Femur (tissue), 1 donor: ENCODE measurements at places on chromosomes 6 and 20.

GRCh38 chr6:30424549-30424948 lies 64.8 kb upstream of the HLA-E start:
- DNase-seq: no peak

GRCh38 chr20:38471987-38472512 lies 593 bp upstream of the RALGAPB start:
- no peak for DNase-seq

- no peak for DNase-seq
Observed at GRCh38 chr6:160000280-160000704, 31.4 kb downstream of the IGF2R start.

DNA sequence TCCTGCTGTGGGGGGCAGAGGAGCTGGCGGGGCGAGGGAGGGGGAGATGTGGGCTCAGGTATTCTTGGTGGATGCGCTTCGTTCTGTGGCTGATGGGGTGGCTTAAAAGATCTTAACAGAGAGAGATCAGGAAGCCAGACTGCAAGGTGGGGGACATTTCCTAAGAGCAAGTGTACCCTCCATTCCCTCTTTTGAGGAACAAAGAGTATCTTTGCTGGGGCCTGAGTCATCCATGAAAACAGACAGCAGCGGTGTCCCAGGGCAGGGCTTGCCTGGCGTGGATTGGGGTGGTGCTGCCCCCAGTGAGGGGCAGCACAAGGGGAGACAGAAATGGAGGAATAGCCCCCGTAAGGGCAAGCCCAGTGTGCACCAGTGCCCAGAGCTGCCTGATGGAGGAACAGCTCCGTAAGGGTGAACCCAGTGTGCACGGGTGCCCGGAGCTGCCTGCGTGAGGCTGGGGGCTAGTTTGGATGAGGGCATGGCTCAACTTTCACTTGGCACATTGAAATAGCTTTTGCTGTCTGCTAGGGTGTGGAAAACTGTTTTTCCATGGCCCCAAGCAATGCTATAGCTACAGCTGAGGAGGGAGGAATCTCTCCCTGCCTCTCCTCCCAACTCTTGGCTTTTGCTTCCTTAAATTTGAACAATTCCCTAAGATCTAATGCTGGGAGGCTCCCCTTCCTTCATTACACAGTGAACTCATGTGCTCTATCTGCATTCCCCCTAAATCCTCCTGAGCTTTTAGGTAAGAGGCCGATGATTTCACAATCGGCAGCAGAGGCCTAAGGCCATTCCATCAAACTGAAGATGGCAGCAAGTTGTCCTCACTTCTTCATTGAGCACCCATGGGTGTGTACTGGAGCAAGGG lies 12.9 kb downstream of the MAPK13 start:
- no peak for DNase-seq

DNA sequence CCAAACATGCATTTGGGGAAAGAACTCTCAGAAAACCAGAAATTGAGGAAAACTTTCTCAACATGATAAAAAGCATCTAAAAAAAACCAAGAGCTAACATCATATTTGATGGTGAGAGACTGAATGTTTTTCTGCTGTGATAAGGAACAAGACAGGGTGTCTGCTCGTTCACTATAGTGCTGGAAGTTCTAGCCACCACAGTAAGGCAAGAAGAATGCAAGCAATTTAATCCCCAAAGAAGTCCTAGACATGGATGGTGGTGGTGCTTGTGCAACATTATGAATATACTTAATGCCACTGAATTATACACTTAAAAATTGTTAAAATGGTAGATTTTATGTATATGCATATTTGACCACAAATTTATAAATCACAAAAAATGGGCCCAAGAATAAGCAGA lies 53.4 kb downstream of the LYRM2 start:
- DNase-seq: no peak

DNA sequence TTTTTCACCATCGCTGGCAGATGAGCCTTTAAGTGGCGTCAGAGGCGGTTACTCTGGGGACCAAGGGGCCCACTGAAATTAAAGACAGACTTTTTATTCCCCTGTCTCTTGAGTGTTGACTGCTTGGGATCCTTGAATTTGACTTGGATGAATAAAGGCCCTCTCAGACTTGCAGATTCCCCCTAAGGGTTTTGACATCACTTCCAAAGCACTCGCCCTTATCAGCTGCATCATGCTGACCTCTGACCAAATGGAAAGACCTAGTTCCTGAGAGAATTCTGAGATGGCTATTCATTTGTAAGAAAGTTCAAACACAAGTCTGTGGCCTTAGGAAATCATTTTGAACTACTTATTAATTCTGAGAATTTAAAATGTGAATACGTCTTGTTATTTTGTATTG lies 13.5 kb upstream of the MOXD1 start:
- DNase-seq: no peak

DNA sequence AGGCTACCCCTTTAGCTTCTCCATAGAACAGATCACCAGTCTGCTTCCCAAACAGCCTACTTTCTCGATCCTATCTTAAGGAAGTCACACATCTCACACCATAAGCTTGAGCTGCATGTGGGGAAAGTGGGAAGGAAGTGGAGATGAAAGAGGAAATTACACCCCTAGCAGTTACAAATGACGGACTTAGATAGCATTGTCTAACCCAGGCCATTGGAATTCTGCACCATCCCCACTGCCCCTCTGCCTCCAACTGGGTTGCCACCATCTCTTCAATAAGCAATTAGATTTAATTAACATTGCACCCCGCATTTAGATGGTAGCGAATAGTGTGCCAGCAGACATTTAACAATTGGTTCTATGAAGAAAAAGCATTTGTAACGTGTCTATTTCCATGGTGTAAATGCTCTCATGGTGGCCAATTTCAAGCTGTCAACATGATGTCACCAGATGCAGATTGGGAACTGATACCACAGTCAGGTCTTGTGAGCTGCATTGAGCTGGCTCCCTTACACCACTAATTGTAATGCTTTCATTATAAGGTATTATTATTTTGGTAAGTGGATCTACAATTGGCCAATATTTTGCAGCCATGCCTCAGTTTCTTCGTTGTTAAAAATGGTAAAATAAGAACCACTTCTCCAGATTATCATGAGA lies 124.7 kb downstream of the CD24 start:
- no peak for DNase-seq

DNA sequence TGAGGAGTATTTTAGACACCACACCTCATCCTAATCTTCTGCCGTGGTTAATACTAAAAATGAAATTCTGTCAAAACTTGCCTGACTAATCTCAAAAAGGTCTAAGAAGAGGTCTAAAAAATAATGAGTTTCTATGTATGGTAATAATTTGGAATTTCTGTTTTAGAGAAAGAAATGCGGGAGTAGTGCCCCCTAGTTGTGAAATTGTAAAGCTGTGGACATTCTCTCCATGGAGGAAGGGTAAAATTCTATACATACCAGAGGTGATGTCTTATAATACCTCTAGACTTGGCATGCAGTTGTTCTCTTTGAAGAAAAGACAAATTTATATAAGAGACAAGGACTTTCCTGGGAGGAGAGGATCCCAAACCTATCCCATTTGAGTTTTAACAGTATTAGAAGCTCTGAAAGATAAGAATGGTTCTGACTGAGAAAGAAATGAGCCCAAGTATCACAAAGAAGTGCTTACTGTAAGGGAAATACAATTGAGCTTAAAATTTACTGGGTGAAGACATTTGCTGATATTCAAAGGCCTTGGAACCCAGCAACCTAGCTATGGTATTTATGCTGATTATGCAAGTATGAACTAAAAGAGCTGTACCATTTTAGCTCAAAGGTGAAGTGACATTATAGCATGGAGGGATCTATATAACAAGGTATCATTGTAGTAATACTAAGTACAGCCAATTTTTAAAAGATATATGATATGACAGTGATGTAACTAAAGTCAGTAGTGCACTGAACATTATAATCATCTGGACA lies 5.1 kb upstream of the EPHA7 start:
- DNase-seq: no peak

- DNase-seq: peak; percentile 6
Observed at GRCh38 chr20:37360391-37361115, 14.6 kb downstream of the SRC start.

GRCh38 chr6:139159016-139159415 lies 24.1 kb downstream of the HECA start:
- no peak for DNase-seq

DNA sequence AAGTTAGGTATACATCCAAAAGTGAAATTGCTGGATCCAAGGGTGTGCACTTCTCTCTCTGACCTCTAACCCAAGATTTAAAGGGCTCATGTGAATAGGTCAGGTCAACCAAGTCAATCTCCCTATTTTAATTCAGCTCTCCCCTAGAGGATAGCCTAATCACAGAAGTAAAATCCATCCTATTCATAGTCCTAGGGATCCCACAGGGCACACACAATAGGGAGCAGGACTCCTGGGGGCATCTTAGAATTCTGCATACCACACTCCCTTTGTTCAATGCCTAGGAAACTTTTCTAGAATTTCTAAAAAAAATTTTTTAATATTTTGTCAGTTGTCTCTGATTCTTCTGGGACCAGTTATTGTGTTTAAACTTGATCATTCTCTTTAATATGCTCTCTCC lies 35.1 kb downstream of the CST9L start:
- no peak for DNase-seq

GRCh38 chr20:50333812-50334211 lies 143.2 kb downstream of the CEBPB start:
- no peak for DNase-seq

DNA sequence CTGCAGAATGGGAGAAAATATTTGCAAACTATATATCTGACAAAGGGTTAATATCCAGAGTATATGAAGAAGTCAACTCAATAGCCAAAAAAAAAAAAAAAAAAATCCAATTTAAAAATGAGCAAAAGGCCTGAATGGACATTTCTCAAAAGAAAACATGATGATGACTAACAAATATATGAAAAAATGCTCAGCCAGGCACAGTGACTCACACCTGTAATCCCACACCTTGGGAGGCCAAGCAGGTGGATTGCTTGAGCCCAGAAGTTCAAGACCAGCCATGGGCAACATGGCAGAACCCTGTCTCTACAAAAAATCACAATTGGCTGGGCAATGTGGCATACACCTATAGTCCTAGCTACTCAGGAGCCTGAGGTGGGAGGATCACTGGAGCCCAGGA lies 2.1 kb upstream of the ECHDC1 start:
- DNase-seq: no peak

DNA sequence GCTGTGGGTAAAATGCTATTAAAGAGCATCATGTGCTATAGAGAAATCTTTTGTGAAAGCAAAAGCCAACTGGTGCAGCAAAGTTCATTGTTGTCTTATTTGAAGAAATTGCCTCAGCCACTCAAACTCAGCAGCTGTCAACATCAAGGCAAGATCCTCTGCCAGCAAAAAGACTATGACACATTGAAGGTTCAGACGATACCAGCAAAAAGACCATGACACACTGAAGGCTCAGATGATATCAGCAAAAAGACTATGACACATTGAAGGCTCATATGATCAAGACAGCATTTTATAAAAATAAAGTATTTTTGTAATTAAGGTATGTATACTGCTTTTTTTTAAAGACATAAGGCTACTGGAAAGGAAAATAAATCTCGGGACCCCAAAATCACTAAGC lies 118.4 kb upstream of the RUNX2 start:
- no peak for DNase-seq

DNA sequence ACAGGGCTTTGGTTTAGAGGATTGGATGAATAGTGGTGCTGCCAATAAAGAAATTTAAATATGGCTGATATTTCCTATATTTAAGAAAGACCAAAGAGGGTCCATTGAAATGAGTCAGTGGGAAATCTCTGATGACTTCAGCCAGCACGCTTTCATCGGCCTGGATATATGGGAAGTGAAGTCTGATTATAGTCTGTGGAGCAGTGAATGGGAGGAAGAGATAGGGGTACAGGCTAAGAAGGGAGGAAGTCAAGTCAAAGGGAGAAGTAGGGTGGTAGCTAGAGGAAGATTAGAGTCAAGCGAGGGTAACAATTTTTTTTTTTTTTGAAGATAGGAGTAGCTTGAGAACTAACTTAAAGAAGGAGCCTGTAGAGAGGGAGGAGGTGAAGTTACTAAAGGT lies 22.7 kb downstream of the SLC16A10 start:
- no peak for DNase-seq

DNA sequence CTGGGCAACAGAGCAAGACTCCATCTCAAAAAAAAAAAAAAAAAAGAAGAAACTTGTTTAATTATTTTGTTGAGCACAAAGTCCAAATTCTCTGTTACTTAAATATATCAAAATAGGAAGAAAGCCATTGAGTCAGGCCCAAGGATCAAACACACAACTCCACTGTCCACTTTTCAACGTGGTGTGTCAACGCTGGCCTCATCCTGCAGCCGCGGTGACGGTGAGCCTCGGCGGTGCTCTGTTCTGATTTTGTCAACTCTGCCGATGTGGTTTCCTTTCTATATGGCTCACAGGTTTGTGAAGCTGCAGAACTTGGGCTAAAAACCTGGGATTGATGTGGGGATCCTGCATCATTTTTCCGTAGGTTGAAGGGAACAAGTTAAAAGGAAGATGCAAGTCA lies 3.2 kb upstream of the SMOC2 start:
- DNase-seq: no peak

DNA sequence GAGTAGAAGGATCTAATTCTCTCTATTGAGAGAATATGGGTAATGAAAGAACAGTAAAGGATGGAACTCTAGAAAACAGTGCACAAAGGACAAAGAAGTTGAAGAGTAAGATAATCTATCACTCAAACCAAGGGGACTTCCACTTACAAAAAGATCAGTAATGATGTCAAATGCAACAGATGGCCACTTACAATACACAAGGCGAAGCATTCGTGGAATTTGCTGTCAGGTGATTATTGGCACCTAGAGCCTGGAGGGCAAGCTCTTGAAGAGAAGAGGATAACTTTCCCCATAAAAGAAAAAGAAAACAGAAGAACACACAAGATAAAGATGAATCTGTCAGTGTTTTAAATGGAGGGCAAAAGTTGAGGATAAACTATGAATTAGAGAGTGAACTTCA lies 256.0 kb upstream of the TCF21 start:
- DNase-seq: no peak

DNA sequence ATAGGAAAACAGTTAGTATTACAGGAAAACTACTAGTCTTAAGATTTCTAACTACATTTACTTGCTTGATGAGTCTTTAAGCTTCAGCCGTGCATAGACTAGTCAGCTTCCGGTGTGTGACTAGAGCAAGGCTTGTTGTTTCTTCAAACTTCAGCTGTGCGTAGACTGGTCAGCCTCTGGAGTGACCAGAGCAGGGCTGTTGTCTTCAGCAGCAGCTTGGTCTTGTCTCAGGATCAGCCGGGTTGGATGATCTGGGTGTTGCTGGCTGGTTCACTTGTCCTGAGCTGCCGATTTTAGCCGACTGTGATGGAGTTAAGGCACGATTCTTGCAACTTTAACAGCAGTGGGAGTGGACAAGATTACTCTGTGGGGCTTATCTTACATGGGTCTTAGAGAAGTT lies 44.7 kb downstream of the HLA-C start:
- no peak for DNase-seq

DNA sequence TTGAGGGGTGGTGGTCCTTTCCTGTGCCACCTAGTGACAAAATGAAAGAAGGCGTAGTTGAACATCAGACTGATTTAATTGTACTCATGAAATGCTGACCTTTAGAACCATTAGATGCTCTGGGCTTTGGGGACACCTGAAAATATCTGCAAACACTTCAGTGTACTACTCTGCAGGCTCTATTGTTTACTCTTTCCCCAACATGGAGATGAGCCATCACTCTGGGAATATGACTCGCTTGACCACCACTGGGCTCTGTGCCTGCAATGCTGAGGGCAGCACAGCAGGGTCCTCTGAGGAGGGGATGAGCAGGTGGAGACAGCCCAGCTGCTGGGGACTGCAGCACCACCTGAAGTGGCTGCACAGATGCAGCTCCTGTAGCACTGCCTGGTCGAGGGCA lies 74.8 kb upstream of the SLC24A3 start:
- no peak for DNase-seq
